ENCODE measurements at places on chromosomes 12 and 14. TPM values are rescaled to one million over a fixed set of nuclear protein-coding genes. Genes with fewer than 3 reads are reported as not detected.
A peak's percentile ranks its signal among the peaks of the same experiment; 100 is the strongest.

The KRT75 gene
- total RNA-seq = not detected

DNA sequence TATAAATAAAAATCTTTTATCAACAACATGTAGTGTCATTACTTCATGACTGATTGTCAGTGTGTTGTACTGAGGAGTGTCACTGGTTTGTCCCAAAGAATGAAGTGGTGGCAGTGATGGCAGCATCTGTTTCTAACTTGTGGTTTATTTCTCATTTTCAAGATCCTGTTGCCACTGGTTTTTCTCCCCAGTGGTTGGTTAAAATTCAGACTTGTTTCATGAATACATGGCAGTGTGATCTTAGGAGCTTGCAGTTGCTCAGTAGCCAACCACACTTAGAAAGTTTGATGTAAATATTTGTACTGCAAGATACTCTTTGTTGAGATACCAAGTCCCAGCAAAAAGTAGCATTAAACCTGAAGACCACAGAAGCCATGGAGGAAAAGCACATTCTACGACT, 69.8 kb downstream of the PLEKHA5 start:
- no peak for DNase-seq

The CRIP1 gene
- 1.2 TPM for total RNA-seq

- no peak for DNase-seq
These were observed 164.5 kb downstream of the SLC38A4 start for GRCh38 chr12:46661110-46661845.

DNA sequence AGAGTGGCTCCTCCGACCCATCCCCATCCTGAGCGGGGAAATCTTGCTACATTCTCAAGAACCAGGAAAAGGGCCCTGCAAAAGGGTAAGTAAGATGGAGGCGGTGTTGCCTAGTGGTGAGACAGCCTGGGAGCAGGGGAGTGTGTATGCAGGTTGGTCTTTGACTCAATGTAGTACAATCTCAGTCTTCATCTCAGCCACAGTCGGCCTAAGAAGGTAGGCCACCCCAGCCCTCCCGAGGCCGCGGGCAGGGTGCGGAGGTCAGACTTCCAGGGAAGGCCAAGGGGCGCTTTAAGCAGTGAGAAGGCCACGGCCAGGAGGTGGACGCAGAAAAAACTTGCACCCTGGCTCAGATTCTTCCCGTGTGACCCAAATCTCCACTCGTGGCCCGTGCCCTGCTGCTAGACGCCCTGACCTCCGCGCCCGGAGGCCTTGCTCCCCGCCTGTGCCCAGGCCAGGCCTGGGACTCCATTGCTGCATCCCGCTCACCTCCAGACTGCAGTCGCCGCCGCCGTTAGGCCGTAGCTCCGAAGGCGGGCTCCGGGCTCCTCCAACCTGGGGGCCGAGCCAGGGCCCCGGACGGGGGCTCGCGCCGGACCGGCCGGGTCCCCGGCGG, 435 bp downstream of the FOXM1 start:
- DNase-seq = no peak

The KLRB1 gene
- not detected for total RNA-seq

GRCh38 chr14:61171727-61172126, 109.4 kb downstream of the TMEM30B start:
- DNase-seq = no peak

GRCh38 chr14:77364146-77364545, 12.7 kb downstream of the TMED8 start:
- no peak for DNase-seq

DNA sequence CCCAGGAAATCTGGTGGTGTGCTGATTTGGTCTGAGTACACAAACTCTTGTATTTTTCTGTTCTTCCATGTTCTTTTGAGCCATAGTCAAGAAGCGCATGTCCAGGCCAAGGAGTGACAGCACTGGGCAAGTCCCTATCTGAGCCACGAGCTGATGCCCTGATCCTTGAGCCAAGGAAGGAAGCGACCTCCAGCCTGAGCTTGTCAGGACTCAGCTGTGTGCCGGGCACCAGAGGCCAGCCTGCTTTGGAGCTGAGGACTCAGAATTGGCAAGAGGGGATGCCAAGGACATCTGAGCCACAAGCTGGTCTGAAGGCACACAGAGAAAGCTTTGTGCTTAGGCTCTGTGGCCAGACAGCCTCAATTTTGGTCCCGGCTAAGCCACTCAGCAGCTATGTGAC, 52.6 kb downstream of the GALNT16 start:
- no peak for DNase-seq

The GARIN6 gene
- not detected for total RNA-seq

The LBHD2 gene
- total RNA-seq = not detected

GRCh38 chr12:85755760-85756159, 80.4 kb downstream of the RASSF9 start:
- no peak for DNase-seq

- DNase-seq = no peak
These were observed 649.3 kb downstream of the RPS29 start for GRCh38 chr14:48936849-48937248.

DNA sequence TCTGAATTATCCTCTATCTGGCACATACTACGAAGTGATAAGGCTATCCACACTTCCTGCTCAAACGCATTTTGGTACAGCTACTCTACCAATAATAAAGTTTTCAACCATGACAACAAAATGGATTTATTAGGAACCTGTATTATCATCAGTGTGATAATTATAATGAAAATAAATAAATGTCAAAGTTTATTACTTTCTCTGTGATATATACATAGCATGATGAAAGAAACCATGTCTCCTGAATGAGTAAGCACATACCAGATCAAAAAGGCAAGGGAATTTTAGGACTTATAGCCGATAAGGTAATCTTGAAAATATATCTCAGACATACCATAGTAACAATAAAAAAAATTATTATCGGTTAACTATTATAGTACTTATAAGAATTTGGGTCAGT, 61.1 kb downstream of the CPNE8 start:
- DNase-seq = no peak

DNA sequence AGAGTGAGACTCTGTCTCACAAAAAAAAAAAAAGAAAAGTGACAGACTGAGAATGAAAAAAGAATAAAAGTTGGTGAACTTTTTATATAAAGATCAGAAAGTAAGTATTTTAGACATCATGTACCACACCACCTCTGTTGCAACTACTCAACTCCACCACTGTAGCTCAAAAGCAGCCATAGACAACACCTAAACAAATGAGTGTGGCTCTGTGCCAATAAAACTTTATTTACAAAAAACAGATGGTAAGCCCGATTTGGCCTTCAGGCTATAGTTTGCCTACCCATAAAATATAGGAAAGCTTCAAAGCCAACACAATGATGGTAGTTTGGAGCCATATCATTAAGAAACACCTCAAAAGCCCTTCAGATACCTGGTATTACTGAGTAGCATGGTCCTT, 154.5 kb upstream of the FOXN3 start:
- no peak for DNase-seq

DNA sequence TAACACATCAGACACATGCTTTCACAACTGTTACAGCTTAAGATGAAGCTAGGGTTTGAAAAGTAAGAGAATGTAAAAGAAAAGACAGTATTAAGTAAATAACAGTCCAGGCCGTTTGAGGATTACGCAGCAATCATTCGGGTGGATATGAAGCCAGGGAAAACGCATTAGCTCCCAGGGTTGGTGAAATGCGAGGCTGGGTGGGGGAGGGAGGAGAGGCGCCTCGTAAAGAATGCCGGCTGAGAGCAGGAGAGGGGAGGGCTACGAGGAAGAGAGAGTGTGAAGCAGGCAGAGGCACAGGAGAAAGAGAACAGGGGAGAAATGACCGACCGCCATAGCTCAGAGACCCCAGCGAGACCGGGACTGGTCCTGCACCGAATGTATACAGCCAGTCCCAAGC, 73.0 kb downstream of the IQSEC3 start:
- DNase-seq = no peak

GRCh38 chr12:66335746-66336145, 33.5 kb downstream of the HELB start:
- no peak for DNase-seq

- no peak for DNase-seq
These were observed 839 bp downstream of the OTUB2 start for GRCh38 chr14:94026889-94027469.

GRCh38 chr14:88463318-88463717, 77.9 kb downstream of the SPATA7 start:
- no peak for DNase-seq

GRCh38 chr12:131131808-131132117, 178.1 kb downstream of the ADGRD1 start:
- DNase-seq = no peak

- DNase-seq = no peak
These were observed 117.3 kb downstream of the LGMN start for GRCh38 chr14:92631098-92631497.

DNA sequence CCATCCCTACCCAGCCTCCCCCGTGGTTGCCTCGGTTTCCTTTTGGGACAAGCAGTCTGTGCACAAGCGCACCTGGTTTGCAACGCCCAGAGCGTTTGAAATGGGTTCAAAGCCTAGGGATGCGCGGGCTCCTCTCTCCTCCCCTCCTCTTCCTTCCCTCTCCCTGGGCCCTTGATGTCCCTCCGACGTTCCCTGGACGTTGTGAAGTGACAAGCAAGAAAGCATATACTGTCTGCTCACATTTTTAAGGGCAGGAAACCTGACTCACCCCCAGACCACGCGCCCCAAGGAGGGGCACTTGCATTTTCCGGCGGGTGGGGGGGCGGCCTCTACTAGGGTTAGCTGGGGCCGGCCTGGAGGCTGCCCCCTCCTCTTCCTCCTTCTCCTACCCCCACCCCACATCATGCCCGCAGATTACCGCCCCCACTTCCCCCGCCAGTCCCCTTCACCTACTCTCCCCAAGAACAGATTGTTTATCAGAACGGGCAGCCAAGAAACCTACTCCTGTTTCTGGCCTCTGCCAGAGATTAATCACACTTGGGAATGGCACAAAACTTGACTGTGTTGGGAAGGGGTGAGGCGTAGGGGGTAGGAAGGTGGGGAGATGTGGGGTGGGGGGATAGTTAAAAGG, 9.5 kb upstream of the IRF2BPL start:
- peak; percentile 54 for DNase-seq

DNA sequence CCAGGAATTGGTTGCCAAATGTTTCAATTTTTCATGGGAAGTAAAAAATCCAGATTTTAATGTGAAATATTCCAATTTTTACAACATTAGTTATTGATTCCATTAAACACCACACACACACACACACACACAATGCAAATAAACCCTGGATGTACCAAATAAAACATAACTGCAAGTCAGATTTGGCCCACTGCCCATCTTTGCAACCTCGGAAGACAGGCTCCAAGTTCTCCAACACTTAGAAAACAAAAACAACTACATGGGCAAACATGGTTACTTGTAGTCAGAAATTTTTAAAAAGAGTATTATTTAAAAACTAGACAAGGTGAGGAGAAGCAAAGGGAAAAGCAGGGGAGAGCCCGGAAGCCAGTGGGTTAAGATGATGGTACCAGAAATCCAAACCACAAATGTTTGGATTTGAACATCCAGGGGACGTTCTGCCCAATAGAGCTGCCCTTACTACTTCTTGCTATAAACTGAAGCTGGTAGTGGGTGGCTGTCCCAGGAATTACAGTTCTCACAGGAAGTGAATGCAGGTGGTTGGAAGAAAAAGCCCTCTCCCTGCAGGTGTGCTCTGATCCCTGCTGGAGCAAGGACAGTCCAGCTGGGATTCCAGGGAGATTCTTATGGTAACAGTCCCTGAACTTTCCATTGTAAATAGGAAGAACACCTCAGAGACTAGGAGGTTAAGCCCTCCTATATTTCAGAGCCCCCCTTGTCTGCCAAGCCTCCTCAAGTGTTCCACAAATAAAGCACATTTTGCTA, 111.7 kb downstream of the SLC25A21 start:
- peak; percentile 13 for DNase-seq

DNA sequence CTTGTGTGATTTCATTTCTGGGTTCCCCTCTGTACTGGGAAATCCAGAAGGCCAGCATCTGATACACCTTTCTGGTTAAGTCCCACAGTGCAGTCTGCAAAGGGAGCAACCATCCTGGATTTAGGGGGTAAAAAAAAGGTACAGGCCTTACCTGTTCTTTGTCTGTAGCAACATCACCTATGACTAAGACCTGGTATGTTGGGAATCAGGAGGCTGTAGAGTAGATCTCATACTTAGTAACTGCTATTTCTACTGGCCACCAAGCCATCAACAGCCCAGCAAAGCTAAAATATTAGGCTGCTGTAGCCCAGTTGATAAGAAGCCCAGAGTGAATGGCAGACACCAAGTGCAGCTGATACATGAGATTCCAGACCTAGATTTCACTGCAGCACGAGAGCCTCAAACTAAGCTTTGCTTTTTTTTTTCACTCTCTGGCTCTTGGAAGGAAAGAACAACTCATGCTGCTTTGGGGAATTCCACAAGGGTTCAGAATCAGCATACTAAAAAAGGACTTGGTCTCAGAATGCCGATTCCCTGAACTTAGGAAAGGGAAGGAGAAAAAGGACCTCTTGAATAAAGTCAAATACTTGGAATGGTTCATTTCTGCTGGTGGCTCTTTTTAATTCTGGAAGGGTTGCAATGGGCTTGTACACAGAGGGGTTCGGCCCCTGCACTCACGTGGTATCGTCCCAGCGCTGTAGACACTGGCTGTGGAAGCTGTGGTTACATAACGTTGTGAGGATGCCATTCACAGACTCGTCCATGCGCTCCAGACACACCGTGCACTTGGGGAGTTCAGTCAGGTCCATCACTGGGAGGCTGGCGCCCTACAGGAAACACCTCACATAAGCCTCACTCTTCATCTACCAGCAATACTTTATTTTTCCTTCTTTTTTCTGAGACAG, 20.5 kb downstream of the BRAP start:
- no peak for DNase-seq

- DNase-seq = no peak
These were observed 26.6 kb upstream of the APPL2 start for GRCh38 chr12:105262461-105263184.

DNA sequence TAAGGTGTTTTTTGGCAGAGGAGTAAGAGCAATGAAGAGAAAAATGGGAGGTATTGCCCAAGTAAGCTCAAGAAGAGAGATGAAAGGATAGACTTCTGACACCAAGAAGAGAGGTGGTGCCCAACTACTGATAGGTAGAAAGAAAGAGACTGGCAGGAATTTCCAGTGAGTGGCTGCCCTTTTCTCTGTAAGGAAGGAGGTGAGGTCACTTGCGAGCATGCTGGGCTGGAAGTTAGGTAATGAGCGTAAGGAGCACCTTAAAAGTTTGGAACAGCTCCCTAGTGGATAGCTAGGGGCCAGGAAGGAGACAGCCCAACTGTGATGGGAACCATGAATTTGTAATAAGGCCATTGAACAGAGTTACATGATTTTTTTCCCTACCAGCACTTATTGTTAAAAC, 127.0 kb downstream of the ANO6 start:
- no peak for DNase-seq

GRCh38 chr14:71290960-71291466, 383.8 kb downstream of the PCNX1 start:
- DNase-seq = no peak

- no peak for DNase-seq
These were observed 48.0 kb downstream of the ARF6 start for GRCh38 chr14:49940808-49941421.

The NPAS3 gene
- total RNA-seq = 0.60 TPM

GRCh38 chr12:51672334-51672733, 81.3 kb downstream of the SCN8A start:
- no peak for DNase-seq

- peak; percentile 43 for DNase-seq
These were observed 49.1 kb upstream of the KCNJ8 start for GRCh38 chr12:21823581-21823980.

The TMEM233 gene
- total RNA-seq = 0.09 TPM

The SYNDIG1L gene
- 3.0 TPM for total RNA-seq
